SHP77 (cell line): ENCODE measurements at places on chromosomes 3 and 15.

- DNase-seq = no peak
These were observed 447.2 kb downstream of the SHQ1 start for GRCh38 chr3:72401005-72401545.

DNA sequence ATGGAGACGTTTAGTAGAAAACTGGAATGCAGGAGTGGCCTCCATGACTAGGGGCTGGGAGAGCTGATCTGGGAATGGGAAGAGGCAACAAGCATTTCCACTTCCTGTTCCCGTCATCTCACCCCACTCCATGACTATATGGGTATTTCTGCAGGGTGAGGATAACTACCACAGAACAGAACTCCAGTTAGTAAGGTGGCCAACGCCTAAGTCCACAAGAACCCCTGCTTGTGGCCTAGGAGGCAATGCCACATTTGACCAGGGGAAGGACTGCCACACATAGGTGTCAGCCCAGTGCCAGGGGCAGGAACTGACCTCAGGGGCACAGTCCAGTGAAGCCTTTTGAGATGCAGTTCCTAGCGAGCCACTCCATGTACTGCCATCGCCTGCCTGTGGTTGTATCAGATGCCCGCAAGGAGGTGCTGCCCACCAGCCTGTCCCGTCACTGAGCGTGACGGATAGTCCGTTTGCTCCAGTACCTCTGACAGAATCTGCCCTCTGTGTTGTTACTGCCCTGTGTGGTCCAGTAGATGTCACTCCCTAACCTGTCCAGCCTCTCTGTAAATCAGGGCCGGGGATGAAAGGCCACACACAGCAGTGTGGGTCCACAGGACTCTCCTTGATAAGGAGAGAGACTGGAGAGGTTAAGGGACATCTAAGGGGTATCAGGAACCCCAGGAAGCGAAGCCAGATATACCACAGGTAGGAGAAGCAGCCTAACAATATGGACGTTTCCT is 3.5 kb upstream of the MTFMT start:
- DNase-seq = peak; percentile 93

GRCh38 chr3:189570916-189571315 is 60.3 kb upstream of the TP63 start:
- no peak for DNase-seq

GRCh38 chr15:48989170-48989569 is 25.5 kb upstream of the SHC4 start:
- DNase-seq = no peak

DNA sequence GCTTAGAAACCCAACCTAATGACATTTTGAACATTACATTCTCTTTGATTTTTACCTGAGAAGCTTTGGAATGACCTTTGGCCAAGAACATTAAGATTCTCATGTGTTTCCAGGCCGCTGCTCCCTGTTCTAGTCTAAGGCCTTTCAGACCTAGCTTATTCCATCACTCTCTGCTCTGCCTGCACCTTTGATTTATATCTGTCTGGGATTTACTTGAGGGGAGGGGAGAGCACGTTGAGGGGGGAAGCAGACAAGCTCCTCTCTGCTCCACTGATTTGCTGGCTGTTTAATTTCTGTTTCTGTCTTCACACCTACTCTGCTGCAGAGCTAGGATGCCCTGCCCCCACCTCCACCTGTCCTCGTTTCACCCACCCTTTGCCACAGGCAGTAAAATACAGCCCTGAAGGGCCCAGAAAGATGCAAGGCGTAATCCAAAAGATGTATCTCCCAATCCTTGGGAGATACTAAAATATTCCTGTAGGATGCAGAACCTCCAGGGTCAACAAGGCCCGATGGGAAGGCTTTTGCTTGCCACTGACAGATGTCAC is 429.8 kb downstream of the EPHB1 start:
- DNase-seq = no peak

DNA sequence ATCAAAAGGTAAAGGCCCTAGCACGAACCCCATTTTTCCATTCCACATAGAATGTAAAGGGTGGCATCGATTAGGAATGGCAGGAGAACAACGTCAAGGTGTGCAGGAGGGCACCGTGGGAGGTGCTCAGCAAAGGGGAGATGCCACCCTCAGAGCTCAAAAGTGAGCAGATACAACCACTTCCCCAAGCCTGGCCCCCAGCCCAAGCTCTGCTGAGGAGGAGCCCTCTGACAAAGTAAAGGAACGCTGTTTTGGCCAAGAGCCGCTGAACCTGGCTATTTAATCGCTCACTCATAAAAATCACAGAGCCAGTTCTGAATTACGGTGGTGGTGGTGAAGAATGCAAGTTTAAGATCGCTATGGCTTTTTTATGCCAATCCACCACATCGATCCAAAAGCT is 12.4 kb downstream of the GNB5 start:
- DNase-seq = no peak

DNA sequence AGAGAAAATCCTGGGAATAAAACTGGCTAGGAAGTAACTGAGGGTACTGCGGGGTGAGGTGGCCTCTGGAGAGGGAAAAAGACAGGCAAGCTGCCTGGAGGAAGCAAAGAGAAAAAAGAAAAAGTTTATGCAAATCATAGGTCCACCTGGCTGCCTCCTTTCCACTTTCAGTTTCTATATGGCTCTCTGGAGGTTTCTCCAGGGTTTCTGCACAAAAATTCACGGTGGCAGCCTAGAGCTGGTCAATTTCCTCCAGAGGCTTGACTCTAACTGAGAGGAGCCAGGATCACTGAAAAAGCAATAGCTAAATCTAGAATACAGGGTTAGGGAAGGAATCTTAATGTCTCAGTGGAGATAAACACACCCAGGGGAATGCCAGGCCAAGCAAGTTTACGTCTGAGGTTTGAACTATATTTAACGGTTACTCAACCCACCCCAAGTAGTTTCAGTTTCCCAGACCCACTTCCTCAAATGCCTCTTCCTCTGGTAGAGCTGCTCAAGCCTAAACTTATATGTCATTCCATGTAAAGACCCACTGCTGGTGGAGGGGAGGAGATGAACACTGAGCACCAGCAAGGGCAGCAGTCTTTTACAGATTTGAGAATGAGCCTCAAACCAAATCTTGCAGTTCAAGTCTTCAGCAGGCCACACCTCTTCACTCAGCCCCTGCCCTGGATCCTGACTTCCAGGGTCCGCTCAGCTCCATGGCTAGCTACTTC is 5.7 kb downstream of the LYSMD2 start:
- no peak for DNase-seq
